ENCODE measurements at places on chromosomes 7 and 10.

DNA sequence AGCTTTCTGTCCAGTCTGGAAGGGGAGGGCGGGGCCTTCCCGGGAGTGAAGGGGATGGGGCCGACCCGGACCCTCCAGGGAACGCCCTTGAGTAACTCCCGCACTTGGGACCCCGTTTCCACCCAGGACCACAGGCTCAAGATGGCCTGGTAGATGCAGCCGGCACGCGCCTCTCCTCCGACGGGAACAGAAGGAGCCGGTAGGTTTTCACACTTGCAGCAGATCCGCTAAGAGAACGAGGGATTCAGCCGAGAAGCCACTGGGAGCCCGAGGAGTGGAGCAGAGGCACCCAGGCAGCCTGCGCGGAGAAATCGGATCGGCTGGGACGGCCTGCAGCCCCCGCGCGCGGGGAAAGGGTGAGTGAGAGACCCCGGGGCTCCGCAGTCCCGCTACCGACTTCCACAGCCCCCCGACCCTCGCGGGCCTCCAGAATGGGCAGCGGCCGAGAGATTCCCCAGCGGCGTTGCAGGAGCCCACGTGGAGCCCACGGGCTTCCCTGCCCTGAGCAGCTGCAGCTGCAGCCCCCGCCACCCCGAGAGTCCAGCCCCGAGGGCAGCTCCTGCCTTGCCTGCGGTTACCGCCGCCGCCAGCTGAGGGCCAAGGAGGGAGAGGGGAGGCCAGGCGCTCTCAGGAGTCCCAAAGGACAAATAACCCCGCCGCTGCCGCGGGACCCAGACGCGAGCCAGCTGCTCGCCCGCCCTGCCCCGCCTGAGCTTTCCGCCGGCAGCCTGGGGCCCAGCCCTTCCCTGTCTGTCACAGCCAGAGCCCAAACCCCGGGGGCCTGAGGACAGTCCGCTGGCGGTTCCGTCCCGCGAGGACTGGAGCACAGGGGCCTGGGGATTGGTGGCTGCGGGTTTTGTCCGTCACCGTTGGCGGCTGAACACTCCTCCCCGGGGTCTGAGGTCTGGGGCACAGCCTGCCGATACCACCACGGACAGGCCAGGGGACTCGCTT lies 21.8 kb downstream of the IFT22 start:
- no peak for DNase-seq

DNA sequence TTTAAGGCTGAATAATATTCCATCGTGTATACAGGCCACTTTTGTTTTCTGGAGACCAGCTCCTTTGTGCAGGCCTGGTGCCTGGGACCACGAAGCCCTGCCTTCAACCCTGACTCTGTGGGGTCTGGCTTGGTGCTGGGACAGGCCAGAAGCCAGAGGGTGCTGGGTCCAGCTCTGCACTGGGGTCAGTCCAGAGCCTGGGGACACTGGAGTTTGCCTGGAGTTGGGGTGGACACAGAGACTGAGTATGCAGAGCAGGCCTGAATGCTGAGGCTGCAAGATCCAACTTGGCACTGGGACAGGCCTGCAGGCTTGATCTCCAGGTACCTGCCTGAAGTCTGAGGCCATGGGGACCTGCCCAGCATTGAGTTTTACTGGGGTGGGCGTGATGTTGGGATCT lies 558.8 kb upstream of the CNTNAP2 start:
- no peak for DNase-seq

DNA sequence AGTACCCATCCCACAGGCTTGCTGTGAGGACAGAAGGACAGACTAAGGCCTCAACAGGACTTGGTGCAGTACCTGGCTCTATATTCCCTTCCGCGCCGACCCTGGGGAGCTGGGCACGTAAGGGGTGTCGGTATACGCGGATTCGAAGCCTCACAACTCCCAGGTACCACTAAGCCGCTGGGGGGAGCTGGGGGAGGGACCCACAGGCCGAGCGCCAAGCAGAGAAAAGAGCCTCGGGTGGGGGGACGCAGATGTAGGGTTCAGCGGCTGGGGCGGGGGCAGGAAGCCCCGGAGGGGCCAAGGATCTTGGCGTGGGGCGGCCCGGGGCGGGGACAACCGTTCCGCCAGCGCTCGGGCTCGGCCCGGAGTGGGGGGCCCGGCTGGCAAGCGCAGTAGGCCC lies 126.4 kb upstream of the ZNF746 start:
- DNase-seq, result peak; percentile 81

GRCh38 chr7:29891766-29892165 lies 85.5 kb downstream of the WIPF3 start:
- no peak for DNase-seq

- DNase-seq, result peak; percentile 47
Observed at GRCh38 chr10:70913191-70913892, 25.0 kb upstream of the PCBD1 start.

DNA sequence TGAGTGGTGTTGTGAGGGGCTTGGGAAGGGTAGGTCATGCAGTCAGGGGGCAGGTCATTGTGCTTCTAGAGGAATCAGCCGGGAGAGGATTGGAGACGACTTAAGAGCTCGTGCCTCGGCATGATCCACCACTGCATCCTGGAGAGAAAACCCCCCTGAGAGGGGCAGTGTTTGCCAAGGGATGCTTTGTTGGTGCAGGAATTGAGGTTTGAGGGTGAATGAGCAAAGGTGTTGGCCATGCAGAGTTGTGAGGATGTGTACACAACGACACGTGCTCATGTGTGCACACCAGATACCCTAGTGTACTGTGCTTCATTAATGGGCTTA lies 85.6 kb upstream of the ANLN start:
- DNase-seq, result no peak

GRCh38 chr7:111098011-111098925 lies 7.3 kb downstream of the LRRN3 start:
- no peak for DNase-seq

Data from posterior vena cava (tissue), 2 donors.